ENCODE measurements at places on chromosomes 7 and 10.

DNA sequence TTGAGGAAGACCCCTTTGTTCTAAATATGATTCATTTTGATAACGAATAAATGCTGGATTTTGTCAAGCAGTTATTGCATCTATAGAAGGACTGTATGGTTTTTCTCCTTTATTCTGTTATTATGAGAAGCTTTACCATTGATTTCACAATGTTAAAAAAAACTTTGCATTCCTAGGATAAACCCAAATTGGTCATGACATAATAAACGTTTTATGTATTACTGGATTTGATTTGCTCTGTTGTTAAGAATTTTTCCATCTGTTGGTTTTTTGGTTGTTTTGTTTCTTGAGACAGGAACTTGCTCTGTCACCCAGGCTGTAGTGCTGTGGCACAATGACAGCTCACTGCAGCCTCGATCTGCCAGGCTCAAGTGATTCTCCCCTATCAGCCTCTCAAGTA is 2.2 kb upstream of the DNA2 start:
- no peak for DNase-seq

DNA sequence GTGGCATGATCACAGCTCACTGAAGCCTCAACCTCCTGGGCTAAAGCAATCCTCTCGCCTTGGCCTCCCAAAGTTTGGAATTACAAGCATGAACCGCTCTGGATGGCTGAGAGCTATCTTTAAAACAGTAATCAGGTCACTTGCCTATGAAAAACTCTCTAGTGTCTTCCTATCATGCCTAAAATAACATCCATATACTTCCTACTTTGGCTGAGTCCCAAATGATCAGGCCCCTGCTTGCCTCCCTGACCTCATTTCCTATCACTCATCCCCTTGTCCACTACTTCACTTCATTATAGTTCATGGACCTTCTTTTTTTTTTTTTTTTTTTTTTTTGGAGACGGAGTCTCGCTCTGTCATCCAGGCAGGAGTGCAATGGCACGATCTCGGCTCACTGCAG is 28.0 kb downstream of the SEPTIN7 start:
- no peak for DNase-seq

DNA sequence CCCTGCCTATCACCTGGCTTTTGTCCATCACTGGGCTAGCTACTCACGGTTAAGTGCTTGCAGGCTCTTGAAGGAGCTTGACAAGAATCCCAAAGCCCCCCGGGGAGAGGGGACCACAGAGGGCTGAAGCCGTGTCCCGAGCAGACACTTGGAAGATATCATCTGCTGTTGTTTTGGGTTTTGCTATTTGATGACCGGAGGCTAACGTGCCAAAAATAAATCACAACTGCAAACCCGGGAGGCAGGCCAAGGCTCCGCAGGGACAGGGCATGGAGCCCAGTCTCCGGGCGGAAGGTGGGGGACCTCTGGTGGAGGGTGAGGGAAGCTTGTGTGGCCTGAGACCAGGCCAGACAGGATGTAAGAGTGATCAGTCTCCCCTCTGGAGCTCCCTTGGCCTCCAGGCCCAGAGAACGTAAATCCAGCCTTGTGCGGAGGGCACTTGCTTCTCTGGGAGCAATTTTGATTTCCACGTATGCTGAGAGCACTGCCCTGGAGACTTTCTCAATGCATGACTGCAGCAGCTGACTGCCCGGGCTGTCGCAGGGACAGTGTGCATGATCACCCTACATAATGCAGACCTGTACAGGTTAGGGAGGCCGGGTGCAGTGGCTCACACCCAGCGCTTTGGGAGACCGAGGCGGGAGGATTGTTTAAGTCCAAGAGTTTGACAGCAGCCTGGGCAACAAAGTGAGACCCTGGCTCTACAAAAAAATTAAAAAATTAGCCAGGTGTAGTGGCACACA is at the start of gene PHKG1:
Gene PHKG1, minus strand, starts transcription at position 164 of the 743 bp plus-strand sequence. CDS start 4,011 bp downstream, outside the sequence.
- DNase-seq = no peak

DNA sequence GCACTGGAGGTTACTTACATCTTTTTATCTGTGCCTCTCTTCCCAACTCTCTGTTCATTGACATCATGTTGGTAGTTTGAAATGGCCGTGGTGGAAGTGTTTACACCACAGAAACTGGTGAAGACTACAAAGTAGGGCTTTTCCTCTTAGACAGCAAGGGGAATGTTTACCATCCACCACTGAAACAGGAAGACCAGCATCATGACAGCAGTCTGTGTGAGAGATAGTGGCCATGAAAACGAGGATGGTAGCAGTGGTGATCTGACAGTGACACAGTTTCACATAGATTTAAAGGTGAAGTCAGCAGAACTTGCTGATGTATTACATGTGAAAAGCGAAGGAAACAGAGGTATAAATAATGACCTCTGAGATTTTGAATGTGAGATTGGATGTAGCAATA is 115.7 kb downstream of the CCDC71L start:
- no peak for DNase-seq

GRCh38 chr10:5297466-5297865 is 67.3 kb upstream of the UCN3 start:
- DNase-seq = peak; percentile 24

GRCh38 chr7:99373091-99374066 is 1.2 kb upstream of the ARPC1B start:
- DNase-seq = no peak

DNA sequence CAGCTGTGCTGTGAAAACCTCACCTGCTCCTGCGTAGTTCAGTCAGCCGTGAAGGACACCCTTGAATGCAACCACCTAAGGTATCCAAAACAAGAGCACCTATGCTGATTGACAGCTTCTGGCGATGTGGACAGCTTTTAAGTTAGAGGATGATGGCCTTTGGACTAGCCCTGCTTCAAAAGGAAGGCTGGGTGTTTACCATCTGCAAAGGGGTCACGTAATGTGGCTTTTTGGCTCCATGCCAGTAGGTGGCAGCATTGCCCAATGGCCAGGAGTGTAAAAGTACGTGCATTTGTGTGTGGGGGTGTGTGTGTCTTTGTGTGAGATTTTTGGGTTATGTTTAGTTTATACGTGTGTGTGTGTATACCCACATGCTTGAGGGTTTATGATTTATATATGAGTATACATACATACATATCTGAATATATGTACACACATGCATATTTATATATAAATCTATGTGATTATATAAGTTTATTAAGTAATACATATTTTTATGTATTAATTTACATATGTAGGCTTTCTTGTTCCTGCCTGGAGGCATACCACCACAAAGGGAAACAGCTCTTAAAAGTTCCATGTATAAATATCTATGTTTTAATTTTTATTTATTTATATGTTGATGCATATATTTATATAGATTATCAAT is 236.3 kb upstream of the ANKRD30A start:
- peak; percentile 20 for DNase-seq

- DNase-seq = no peak
Observed at GRCh38 chr7:66826649-66827048, 86.1 kb downstream of the RABGEF1 start.

DNA sequence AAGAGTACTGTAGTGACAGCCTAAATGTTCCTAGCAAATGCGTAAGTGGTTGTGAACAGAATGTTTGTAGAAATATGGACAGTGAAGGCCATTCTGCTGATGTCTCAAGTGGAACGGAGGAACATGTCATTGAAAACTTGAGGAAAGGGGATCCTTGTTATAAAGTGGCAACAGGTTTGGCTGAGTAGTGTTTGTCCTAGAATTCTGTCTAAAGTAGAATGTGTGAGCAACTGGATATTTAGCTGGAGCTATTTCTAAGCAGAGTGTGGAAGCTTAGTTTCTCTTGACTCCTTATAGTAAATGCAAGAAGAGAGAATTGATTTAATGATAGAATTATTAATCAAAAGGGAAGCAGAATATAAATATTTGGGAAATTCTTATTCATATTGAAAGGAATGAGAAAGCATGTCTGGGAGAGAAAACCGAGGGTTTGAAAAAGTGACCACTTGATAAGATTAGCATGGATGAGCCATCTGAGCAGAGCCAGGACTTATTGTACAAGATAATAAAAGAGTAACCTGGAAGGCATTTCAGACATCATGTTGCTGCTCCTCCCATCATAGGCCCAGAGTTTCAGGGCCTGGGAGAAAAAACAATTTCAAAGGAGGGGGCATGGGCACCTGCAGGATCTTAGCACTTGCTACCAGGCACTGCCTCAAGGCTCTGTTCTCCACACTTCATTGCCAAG is 276.1 kb downstream of the BMPER start:
- no peak for DNase-seq

- no peak for DNase-seq
Observed at GRCh38 chr10:102776779-102777456, 33.2 kb downstream of the WBP1L start.

DNA sequence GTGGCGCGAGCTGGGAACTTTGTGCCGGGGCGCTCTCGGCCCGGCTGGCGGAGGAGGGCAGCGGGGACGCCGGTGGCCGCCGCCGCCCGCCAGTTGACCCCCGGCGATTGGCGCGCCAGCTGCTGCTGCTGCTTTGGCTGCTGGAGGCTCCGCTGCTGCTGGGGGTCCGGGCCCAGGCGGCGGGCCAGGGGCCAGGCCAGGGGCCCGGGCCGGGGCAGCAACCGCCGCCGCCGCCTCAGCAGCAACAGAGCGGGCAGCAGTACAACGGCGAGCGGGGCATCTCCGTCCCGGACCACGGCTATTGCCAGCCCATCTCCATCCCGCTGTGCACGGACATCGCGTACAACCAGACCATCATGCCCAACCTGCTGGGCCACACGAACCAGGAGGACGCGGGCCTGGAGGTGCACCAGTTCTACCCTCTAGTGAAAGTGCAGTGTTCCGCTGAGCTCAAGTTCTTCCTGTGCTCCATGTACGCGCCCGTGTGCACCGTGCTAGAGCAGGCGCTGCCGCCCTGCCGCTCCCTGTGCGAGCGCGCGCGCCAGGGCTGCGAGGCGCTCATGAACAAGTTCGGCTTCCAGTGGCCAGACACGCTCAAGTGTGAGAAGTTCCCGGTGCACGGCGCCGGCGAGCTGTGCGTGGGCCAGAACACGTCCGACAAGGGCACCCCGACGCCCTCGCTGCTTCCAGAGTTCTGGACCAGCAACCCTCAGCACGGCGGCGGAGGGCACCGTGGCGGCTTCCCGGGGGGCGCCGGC is 870 bp downstream of the FZD1 start:
- peak; percentile 65 for DNase-seq

GRCh38 chr10:51699145-51699474 is 285 bp downstream of the CSTF2T start:
- DNase-seq = no peak

DNA sequence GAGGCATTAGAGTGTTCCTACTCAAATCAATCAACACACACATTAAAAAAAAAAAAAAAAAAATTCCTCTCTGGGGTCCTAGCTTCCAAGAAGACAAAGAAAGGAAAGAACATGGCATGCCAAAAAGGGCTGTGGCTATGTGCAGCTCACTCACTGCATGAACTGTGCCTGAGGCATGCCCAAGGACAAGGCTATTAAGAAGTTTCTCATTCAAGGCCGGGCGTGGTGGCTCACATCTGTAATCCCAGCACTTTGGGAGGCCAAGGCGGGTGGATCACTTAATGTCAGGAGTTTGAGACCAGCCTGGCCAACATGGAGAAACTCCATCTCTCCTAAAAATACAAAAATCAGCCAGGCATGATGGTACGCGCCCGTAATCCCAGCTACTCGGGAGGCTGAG is 41.9 kb upstream of the PPP3CB start:
- DNase-seq = no peak

GRCh38 chr7:112726076-112726475 is 64.1 kb downstream of the TMEM168 start:
- DNase-seq = no peak

GRCh38 chr7:35823440-35823839 is 22.6 kb downstream of the SEPTIN7 start:
- DNase-seq = no peak

GRCh38 chr10:4229106-4229505 is 444.1 kb upstream of the KLF6 start:
- no peak for DNase-seq

All from common myeloid progenitor, CD34-positive (primary cell).